ENCODE measurements at places on chromosomes 2 and 18.

DNA sequence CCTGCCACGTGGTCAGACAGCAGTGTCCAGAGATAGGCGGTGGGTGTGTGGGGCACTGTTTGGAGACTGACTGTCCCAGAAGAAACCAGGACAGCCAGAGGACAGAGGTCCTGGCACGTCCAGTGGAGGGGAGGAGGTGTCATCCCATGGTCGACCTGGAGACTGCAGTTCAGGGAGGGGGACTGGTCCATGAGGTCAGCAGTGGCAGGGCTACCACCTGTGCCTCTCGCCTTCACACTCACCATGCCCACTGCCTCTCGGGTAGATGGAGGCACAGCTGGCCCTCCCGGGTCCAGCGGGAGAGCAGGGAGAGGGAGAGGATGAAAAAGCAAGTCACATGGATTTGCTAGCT lies 53.9 kb downstream of the INHBB start:
- no peak overlapping the region for H3K4me3 ChIP-seq
- no peaks in the 10 kb centered on the region for H3K36me3 ChIP-seq
- DNase-seq, result no peak
- H3K27ac ChIP-seq, result no peak overlapping the region
- H3K4me1 ChIP-seq, result no peaks in the 10 kb centered on the region
- H3K27me3 ChIP-seq, result no peaks in the 10 kb centered on the region

DNA sequence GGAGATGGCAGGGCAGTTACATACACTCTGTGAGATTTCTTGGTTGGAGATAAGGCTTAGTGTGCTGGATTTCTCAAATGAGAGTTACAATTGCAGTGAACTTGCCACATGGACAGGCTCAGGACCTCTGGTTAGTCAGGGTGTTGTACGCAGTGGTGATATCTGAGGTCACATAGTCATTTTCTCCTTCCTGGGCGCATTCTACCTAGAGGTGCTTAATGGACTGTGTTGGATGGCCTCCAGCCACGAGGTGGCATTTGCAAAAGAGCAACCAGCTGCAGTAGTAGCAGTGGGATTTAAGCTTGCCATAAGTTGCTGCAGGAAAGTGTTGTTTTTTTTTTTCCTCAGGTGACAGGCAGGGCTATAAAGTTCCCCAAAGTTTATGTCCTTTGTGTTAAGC lies 173.8 kb upstream of the TMEM200C start:
- H3K27me3 ChIP-seq, result no peaks in the 10 kb centered on the region
- no peak overlapping the region for H3K4me3 ChIP-seq
- H3K36me3 ChIP-seq, result no peaks in the 10 kb centered on the region
- no peak for DNase-seq
- no peak overlapping the region for H3K27ac ChIP-seq

- peaks cover 9% of the 10 kb centered on the region for H3K4me1 ChIP-seq
- no peak for DNase-seq
- H3K27ac ChIP-seq, result no peak overlapping the region
- no peaks in the 10 kb centered on the region for H3K27me3 ChIP-seq
- no peak overlapping the region for H3K4me3 ChIP-seq
Observed at GRCh38 chr2:96844405-96844808, 586 bp upstream of the ANKRD23 start.

DNA sequence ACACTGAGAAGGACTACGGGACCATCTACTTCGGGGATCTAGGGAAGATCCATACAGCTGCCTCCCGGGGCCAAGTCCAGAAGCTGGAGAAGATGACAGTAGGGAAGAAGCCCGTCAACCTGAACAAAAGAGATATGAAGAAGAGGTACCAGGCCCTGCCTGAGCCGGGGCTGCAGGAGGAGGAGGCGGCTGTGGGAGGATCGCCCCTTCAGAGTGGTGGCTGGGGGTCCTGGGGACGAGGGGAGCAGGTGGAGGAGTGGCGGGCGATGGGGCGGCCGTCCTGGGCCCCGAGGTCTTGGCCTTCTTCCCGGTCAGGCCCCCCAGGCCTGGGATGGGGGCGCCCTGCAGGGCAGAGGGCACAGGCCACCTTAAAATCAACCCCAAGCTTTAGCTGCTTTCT lies 524 bp downstream of the ANKRD30B start:
- DNase-seq, result no peak
- H3K27me3 ChIP-seq, result no peaks in the 10 kb centered on the region
- no peaks in the 10 kb centered on the region for H3K4me1 ChIP-seq
- H3K4me3 ChIP-seq, result no peak overlapping the region

DNA sequence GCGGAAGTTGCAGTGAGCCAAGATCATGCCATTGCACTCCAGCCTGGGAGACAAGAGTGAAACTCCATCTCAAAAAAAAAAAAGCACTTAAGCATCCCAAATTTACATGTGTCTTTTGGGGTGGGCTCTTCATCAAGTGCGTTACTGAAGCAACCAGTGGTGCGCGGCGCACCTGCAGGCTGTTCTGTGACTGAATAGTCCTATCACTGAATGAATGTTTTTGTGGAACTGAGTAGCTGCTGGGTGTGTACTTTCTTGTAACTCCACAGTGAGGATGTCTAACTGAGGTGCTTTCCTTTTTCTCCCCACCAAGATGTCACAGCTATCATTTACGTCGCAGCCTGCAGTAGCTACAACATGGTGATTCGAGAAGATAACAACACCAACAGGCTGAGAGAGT lies 17.0 kb downstream of the CHMP1B start:
- H3K36me3 ChIP-seq, result no peaks in the 10 kb centered on the region
- H3K4me3 ChIP-seq, result no peak overlapping the region
- no peaks in the 10 kb centered on the region for H3K27me3 ChIP-seq
- DNase-seq, result no peak

GRCh38 chr2:212726403-212726802 lies 187.8 kb upstream of the ERBB4 start:
- no peak for DNase-seq
- no peaks in the 10 kb centered on the region for H3K27me3 ChIP-seq
- no peaks in the 10 kb centered on the region for H3K36me3 ChIP-seq
- no peaks in the 10 kb centered on the region for H3K4me1 ChIP-seq

- H3K27ac ChIP-seq, result no peak overlapping the region
- peaks cover 10% of the 10 kb centered on the region for H3K4me1 ChIP-seq
Observed at GRCh38 chr2:238441262-238442114, 14.8 kb downstream of the ASB1 start.

DNA sequence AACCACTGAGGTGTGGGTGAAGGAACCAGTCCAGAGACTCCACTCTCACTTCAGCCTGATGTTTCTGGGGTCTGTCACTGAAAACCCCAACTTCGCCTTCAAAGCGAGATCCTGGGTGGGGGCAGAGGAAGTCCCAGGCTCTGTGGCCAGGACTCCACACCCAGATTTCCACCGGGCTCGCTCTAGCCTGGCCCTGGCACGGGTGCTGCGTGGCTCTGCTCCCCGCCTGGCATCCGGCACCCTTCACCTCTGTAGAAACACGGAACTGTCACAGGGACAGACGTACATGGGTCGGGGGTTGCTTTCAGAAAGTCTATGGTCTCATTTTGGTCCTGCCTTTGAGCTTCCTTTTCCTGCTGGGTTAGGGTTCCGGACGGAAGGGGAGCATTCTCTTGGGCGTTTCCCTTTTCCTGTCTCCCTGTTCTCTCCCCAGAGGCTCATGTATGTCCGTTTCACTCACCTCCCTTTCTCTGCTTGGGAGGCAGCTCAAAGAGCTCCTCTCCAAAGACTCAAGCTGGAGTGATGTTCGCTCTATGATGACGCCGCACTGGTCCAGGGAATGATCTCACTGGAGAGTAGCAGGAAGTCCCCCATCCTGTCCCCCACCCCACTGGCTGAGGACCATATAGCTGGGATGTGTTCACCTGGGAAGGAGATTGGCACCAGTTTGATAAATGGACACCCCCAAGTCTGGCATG lies 41.5 kb downstream of the ODC1 start:
- H3K4me3 ChIP-seq, result no peak overlapping the region
- H3K36me3 ChIP-seq, result no peaks in the 10 kb centered on the region
- H3K27me3 ChIP-seq, result no peaks in the 10 kb centered on the region

DNA sequence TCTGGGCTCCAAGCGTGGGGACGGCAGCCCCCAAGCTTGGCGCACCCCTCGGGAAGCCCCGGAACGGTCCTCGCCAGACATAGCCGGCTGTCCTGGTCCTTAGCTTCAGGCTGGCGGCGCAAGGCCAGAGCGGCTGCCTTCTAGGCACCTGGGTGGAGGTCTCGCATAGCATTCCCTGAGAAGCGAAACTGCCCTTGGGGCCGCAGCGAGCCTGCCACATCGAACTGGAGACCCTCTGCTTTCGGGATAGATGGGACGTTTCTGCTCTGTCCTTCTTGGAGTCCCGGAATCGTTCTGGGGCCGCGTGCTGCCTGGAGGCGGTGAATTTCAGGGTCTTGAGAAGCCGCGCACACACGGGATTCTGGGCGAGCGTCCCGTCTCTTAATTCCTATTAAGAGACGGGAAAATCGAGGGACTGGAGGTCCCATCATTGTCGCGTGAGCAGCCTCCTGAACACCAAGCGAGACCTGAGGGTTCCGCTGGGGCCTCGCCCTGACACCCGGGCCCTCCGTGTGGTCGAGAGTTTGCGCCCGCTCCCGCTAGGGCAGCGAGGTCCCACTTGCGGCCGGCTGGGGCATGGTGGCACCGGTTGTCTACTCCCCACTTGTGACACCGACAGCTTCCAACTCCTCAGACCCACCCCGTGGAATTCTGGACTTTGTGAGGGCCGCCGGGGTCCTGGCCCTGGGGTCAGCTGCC lies 9.7 kb upstream of the EN1 start:
- H3K4me1 ChIP-seq, result no peaks in the 10 kb centered on the region
- peaks cover 40% of the 10 kb centered on the region for H3K27me3 ChIP-seq
- no peak overlapping the region for H3K4me3 ChIP-seq
- no peak overlapping the region for H3K27ac ChIP-seq

DNA sequence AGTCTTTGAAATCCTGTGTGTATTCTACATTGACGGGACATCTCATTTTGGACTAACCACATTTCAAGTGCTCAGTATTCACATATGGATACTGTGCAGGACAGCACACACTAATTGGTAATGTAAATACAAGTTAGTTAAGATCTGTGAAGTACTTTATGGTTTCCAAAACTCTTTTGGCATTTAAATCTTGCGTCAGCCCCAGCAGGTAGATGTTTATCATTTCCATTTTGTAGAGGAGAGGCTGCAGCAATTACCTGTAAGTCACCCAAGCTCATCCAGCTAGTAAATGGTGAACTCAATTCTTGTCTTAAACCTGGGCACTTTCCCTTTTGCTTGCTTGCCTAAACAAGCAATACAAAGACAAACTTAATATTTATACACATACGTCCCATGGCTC lies 1.6 kb upstream of the NAGK start:
- H3K36me3 ChIP-seq, result no peaks in the 10 kb centered on the region
- H3K27me3 ChIP-seq, result no peaks in the 10 kb centered on the region
- H3K4me1 ChIP-seq, result peaks cover 28% of the 10 kb centered on the region
- no peak overlapping the region for H3K4me3 ChIP-seq
- peak overlapping the region; percentile 96 for H3K27ac ChIP-seq

- H3K27me3 ChIP-seq, result no peaks in the 10 kb centered on the region
- H3K36me3 ChIP-seq, result no peaks in the 10 kb centered on the region
- no peak overlapping the region for H3K4me3 ChIP-seq
- H3K4me1 ChIP-seq, result no peaks in the 10 kb centered on the region
Observed at GRCh38 chr2:112021781-112022231, 33.3 kb upstream of the TMEM87B start.

DNA sequence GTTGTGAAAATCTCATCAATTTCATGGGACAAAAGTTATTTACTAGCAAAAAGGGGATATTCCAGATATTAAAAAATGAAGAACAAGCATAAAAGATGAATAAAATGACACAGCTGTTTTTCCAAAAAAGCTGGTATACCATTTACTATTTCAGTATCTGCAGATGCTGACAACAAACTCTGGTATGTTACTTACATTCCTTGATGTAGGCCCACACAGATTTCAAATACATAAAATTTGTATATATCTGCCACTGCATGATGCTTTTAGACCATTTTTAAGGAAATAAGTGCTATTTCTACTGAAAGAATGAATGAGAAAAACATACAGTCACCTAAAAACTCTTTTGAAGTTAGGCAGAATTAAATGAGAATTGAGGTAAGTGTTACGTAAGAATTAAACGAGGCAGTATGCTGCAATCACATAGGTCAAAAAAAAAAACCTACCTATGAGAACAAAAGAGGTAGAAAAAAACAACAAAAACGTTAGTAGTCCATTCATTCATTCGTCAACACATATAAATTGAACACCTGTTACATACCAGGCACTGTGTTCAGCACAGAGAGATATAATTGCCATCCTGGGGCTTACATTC lies 32.5 kb downstream of the ARL5A start:
- no peaks in the 10 kb centered on the region for H3K4me1 ChIP-seq
- H3K36me3 ChIP-seq, result no peaks in the 10 kb centered on the region
- no peaks in the 10 kb centered on the region for H3K27me3 ChIP-seq
- no peak for DNase-seq
- H3K4me3 ChIP-seq, result no peak overlapping the region

- peaks cover 8% of the 10 kb centered on the region for H3K27me3 ChIP-seq
- H3K4me3 ChIP-seq, result no peak overlapping the region
- no peaks in the 10 kb centered on the region for H3K4me1 ChIP-seq
- DNase-seq, result no peak
Observed at GRCh38 chr2:892892-893291, 57.8 kb upstream of the SNTG2 start.

GRCh38 chr18:986051-986450 lies 81.4 kb downstream of the ADCYAP1 start:
- H3K27me3 ChIP-seq, result no peaks in the 10 kb centered on the region
- H3K4me1 ChIP-seq, result no peaks in the 10 kb centered on the region
- no peak overlapping the region for H3K27ac ChIP-seq
- DNase-seq, result no peak

DNA sequence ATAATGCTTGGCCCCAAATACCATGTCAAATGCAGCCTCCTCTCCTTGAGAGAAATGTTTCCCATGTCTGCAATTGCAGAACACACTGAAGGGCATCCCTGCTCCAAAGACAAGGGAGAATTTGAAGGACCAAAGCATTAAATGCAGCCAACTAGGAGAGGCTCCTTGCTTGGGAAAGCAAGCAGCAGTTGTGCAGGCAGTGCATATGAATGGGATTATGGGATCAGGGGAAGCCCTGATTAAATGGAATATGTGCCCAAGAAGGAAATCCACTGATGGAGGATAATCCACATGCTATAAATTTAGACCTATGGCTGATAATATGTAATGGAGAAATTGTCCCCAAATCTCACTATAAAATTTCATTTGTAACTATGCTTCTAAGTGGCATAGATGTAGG lies 116.1 kb downstream of the NCKAP5 start:
- no peaks in the 10 kb centered on the region for H3K36me3 ChIP-seq
- H3K27ac ChIP-seq, result no peak overlapping the region
- no peak for DNase-seq
- H3K27me3 ChIP-seq, result no peaks in the 10 kb centered on the region

DNA sequence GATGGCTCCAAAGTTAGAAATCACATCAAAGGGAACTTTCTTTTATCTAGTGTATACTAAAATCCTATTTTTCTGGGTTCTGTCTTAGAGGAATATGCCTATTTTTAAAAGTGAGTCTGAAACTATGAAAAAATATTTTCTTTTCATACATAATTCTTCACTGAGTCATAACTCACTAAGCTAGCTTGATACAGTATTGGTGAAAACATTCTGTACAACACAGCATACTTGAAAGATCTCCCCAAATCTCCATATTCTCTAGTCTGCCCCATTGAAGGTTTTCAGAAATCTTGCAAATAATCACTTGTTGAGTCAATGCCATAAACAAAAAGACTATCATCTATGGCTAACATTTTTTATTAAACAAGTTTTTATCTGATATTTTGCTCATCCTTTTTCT lies 44.5 kb downstream of the COL3A1 start:
- no peak for DNase-seq
- no peak overlapping the region for H3K27ac ChIP-seq
- H3K4me3 ChIP-seq, result no peak overlapping the region
- H3K4me1 ChIP-seq, result no peaks in the 10 kb centered on the region
